Naive B cell (primary cell): ENCODE measurements at places on chromosomes 1 and 21. TPM values are rescaled to one million over a fixed set of nuclear protein-coding genes. Genes with fewer than 3 reads are reported as not detected.

DNA sequence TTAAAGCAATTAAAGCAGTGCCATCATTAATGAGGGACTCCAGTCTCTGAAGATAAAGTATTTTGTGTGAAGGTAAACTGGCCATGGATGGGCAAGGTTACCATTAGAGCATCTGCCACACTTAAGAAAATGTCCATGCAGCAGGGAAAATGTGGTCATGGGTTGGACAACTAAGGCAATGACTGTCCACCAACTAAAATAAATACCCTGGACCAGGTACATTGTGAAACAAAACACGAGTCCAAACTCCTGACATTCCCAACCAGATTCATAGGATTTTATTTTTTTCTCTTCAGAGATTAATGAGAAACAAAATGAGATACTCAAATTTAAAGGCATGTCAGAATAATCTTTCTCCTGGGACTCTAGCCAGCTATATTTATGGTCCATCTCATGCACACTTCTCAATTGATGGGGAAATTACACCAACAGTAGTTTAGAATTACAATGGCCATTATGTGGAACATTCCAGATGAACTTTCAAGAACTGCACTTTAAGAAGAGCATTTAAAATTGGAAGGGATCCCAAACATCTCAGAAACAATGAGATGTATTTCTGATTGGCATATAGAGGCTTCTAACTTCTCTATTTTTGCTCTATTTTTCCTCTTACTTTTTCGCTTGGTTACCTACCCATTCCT is 8.1 kb downstream of the GBP7 start:
- peaks cover 1% of the 10 kb centered on the region for H3K4me1 ChIP-seq
- no peaks in the 10 kb centered on the region for H3K36me3 ChIP-seq
- H3K4me3 ChIP-seq: no peak overlapping the region
- no peak for DNase-seq
- H3K27me3 ChIP-seq: no peaks in the 10 kb centered on the region

PADI2 gene
- not detected for polyA plus RNA-seq

CLDN8 gene
- not detected for polyA plus RNA-seq

GRCh38 chr1:11657654-11658053 is 3.0 kb downstream of the FBXO44 start:
- H3K27ac ChIP-seq: no peak overlapping the region
- H3K4me3 ChIP-seq: peak overlapping the region; percentile 30
- H3K27me3 ChIP-seq: no peaks in the 10 kb centered on the region
- peaks cover 8% of the 10 kb centered on the region for H3K4me1 ChIP-seq
- DNase-seq: no peak
- no peaks in the 10 kb centered on the region for H3K36me3 ChIP-seq

- no peaks in the 10 kb centered on the region for H3K27me3 ChIP-seq
- DNase-seq: no peak
- no peak overlapping the region for H3K27ac ChIP-seq
These were observed 319.6 kb downstream of the GPATCH2 start for GRCh38 chr1:217311269-217311668.

- H3K36me3 ChIP-seq: no peaks in the 10 kb centered on the region
- H3K4me1 ChIP-seq: peaks cover 25% of the 10 kb centered on the region
- peaks cover 4% of the 10 kb centered on the region for H3K27me3 ChIP-seq
These were observed 3.1 kb upstream of the FCGR2A start for GRCh38 chr1:161502181-161502580.

LENEP gene
- not detected for polyA plus RNA-seq

RHEX gene
- 0.56 TPM for polyA plus RNA-seq

ROR1 gene
- polyA plus RNA-seq: 1.3 TPM

DNA sequence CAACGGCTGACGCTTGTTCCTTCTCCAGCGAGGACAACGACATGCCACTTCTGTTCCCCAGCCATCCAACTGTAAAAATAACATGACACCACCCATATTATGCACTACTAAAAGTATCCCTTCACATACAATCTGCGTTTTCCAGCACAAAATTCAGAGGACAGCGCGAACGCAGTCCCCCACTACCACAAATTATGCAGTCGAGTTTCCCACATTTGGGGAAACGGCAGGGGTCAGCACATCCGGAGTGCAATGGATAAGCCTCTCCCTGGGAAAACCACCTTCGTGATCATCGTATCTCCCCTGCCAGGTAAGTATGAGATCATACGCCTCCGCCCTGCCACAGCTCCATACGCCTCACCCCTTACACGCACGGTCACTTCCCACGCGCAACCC is 120.9 kb downstream of the PPIAL4G start:
- H3K27ac ChIP-seq: no peak overlapping the region
- H3K4me3 ChIP-seq: peak overlapping the region; percentile 90
- no peak for DNase-seq
- peaks cover 21% of the 10 kb centered on the region for H3K4me1 ChIP-seq
- no peaks in the 10 kb centered on the region for H3K36me3 ChIP-seq

DNA sequence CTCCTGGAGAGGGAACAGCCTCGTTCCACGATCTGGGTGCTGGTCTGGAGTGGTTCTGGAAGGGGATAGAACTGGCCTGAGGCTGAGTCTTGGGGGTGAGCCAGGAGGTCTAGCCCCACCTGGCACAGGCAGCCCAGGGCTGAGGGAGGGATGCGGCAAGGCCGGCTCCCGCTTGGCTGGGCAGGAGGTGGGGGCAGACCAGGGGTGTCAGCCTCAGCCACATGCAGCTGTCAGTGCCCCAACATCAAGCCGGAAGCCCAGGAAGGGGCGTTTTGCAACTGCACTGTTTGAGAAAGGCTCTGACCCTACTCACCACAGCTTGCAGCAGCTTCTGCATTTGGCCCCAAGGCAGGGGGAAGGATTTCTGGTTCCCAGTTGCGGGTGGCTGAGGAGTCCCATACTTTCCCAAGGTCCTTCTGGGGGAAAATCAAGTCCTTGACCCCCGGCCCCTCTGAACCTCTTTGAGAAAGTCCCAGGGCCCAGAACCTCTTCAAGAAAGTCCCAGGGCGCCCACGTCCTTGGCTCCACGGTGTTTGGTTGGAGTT is 2.0 kb downstream of the EFHD2 start:
- DNase-seq: peak; percentile 82
- peaks cover 7% of the 10 kb centered on the region for H3K27me3 ChIP-seq
- peak overlapping the region; percentile 99 for H3K27ac ChIP-seq
- H3K36me3 ChIP-seq: no peaks in the 10 kb centered on the region

DNA sequence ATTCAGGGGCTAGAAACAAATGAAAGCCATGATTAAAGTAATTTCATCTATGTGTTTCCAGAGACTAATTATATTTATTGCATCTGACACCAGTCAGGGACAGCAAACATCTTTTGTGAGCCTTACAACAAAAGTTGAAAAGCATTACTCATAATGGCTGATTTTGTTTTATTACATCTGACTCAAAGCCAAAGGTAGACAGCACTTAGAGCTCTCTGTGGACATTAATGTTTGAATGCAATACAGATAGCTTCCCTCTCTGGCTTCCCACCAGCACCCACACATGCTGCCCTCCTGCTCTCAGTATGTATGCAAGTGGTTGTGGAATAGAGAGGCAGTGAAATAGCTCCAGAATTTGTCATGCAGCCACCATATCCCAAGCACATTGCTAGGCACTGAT is 198.7 kb downstream of the SETD4 start:
- no peaks in the 10 kb centered on the region for H3K36me3 ChIP-seq
- no peak overlapping the region for H3K27ac ChIP-seq
- no peak overlapping the region for H3K4me3 ChIP-seq
- peaks cover 24% of the 10 kb centered on the region for H3K27me3 ChIP-seq
- H3K4me1 ChIP-seq: no peaks in the 10 kb centered on the region
- DNase-seq: no peak

GRCh38 chr21:31111093-31111492 is 72.8 kb upstream of the KRTAP19-8 start:
- no peaks in the 10 kb centered on the region for H3K27me3 ChIP-seq
- DNase-seq: no peak
- no peaks in the 10 kb centered on the region for H3K36me3 ChIP-seq
- no peak overlapping the region for H3K27ac ChIP-seq
- H3K4me1 ChIP-seq: peaks cover 16% of the 10 kb centered on the region

OLIG2 gene
- not detected for polyA plus RNA-seq

- peak overlapping the region; percentile 85 for H3K27ac ChIP-seq
- H3K27me3 ChIP-seq: peaks cover 5% of the 10 kb centered on the region
- peaks cover 29% of the 10 kb centered on the region for H3K4me1 ChIP-seq
- H3K36me3 ChIP-seq: no peaks in the 10 kb centered on the region
These were observed 41.1 kb upstream of the TNFRSF1B start for GRCh38 chr1:12125422-12126355.

LRRC42 gene
- polyA plus RNA-seq: 11.1 TPM

DNA sequence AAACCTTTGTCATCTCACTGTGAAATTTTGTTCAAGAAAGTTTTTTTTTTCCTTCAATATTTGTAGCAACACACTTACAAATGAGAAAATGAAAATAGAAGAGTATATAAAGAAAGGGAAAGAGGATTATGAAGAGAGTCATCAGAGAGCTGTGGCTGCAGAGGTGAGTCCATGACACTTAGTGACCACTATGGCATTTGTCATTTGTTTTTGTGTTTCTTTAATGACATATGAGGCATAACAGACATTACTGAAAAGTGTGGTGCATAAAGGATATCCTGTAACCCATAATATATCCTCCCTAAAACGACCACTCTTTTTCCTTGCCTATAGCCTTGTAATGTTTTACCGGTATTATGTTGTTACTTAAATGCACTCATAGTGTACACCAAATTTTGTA is 80.2 kb downstream of the VPS26C start:
- peaks cover 18% of the 10 kb centered on the region for H3K36me3 ChIP-seq
- peak overlapping the region; percentile 55 for H3K27ac ChIP-seq
- H3K4me1 ChIP-seq: no peaks in the 10 kb centered on the region
- no peaks in the 10 kb centered on the region for H3K27me3 ChIP-seq
- DNase-seq: no peak

- H3K27me3 ChIP-seq: no peaks in the 10 kb centered on the region
- H3K4me1 ChIP-seq: peaks cover 24% of the 10 kb centered on the region
- no peak for DNase-seq
These were observed 847 bp downstream of the PSMD4 start for GRCh38 chr1:151255381-151255780.

- H3K36me3 ChIP-seq: no peaks in the 10 kb centered on the region
- DNase-seq: no peak
- no peak overlapping the region for H3K27ac ChIP-seq
- no peak overlapping the region for H3K4me3 ChIP-seq
- no peaks in the 10 kb centered on the region for H3K27me3 ChIP-seq
These were observed 51.4 kb upstream of the LRIG2 start for GRCh38 chr1:113021430-113022085.

DNA sequence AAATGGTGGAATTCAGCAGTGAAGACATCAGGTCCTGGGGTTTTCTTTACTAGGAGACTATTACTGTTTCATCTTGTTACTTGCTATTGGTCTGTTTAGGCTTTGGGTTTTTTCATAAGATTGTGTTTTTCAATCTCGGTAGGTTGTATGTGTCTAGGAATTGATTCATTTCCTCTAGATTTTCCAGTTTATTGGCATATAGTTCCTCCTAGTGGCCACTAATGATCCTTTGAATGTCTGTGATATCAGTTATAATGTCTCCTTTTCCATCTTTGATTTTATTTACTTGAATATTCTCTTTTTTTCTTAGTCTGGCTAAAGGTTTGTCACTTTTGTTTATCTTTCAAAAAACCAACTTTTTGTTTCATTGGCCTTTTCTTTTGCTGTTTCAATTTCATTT is 233.0 kb downstream of the RWDD3 start:
- no peak overlapping the region for H3K4me3 ChIP-seq
- H3K27ac ChIP-seq: no peak overlapping the region
- DNase-seq: no peak
- H3K4me1 ChIP-seq: no peaks in the 10 kb centered on the region
- no peaks in the 10 kb centered on the region for H3K27me3 ChIP-seq

- no peak overlapping the region for H3K27ac ChIP-seq
- DNase-seq: no peak
- no peaks in the 10 kb centered on the region for H3K27me3 ChIP-seq
- H3K4me3 ChIP-seq: no peak overlapping the region
- no peaks in the 10 kb centered on the region for H3K36me3 ChIP-seq
These were observed 99.8 kb downstream of the SNX7 start for GRCh38 chr1:98761219-98761865.

DNA sequence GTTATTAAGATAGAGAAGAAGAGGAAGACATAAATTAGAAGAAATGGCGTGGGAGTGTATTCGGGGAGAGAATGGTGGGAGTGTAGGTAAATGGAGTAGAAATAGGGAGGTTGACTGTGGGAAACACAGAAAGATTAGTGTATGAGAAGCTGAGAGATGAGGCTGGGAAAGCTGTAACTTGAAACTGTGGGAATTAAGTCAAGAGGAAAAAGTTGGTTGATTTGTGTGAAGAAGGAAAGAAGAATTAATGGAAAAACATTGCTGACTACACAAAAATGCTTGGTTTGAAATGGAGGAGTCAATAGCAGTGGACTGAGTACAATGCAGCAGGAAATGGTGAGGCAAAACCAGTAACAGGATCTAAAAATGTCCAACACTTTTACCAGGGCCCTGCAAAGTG is 448.3 kb downstream of the PTPRC start:
- no peaks in the 10 kb centered on the region for H3K27me3 ChIP-seq
- peak overlapping the region; percentile 50 for H3K27ac ChIP-seq
- H3K4me3 ChIP-seq: no peak overlapping the region
- no peak for DNase-seq
- peaks cover 8% of the 10 kb centered on the region for H3K36me3 ChIP-seq
- peaks cover 21% of the 10 kb centered on the region for H3K4me1 ChIP-seq

BTBD8 gene
- 0.34 TPM for polyA plus RNA-seq

GRCh38 chr21:15132781-15133180 is 68.0 kb upstream of the NRIP1 start:
- no peak overlapping the region for H3K4me3 ChIP-seq
- no peaks in the 10 kb centered on the region for H3K36me3 ChIP-seq
- peaks cover 40% of the 10 kb centered on the region for H3K4me1 ChIP-seq

GRCh38 chr1:105684714-105685113 is 1371.8 kb upstream of the PRMT6 start:
- H3K27ac ChIP-seq: no peak overlapping the region
- no peaks in the 10 kb centered on the region for H3K27me3 ChIP-seq
- DNase-seq: no peak
- no peak overlapping the region for H3K4me3 ChIP-seq

DNA sequence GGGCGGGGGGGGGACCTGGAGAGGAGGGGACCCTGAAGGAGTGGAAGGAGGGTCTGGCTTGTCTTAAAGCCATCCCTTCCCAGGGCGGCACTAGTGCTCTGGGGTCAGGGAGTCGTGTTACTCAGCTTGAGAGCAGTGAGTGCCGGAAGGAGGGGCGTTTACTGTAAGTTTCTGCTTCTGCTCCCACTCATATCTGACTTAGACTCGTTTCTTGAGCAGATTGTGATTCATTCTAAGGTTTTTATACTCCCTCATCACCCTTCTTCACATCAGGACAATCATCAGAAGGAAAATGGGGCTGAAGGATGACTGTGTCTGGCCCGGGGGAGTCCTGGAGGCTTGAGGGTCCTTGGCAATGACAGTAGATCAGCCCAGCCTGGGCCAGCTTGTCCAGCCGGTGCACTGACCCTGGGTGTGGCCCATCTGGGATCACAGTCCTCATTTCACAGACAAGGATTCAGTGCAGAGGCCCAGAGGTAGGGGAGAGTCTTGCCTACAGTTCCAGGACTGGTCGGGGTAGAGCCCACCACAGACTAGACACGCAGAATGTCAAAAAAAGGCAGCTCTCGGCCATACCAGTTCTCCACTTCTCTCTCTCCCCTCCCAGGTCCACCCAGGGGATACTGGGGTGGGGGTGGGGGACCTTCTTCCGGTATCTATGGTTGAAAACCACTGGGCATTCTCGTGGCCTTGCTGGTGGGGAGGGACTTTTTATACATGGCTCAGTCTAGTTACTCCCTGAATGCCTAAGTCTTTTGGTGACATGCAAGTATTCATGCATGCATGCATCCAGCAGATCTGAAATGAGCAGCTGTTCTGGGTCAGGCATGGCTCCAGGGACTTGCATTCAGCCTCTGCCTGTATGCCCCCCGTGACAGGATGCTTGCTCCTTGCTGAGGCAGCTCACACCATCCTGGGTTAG is 5.1 kb downstream of the TNFRSF8 start:
- peaks cover 13% of the 10 kb centered on the region for H3K4me1 ChIP-seq
- H3K4me3 ChIP-seq: no peak overlapping the region
- peaks cover 64% of the 10 kb centered on the region for H3K27me3 ChIP-seq

LRRC3 gene
- polyA plus RNA-seq: 0.12 TPM
